ENCODE measurements at places on chromosomes 11 and 22.

- H3K27me3 ChIP-seq: peaks cover 9% of the 10 kb centered on the region
- no peaks in the 10 kb centered on the region for H3K36me3 ChIP-seq
- no peak overlapping the region for H3K27ac ChIP-seq
- no peak overlapping the region for H3K4me3 ChIP-seq
- DNase-seq: no peak
These were observed 9.2 kb upstream of the CHST1 start for GRCh38 chr11:45674481-45675190.

DNA sequence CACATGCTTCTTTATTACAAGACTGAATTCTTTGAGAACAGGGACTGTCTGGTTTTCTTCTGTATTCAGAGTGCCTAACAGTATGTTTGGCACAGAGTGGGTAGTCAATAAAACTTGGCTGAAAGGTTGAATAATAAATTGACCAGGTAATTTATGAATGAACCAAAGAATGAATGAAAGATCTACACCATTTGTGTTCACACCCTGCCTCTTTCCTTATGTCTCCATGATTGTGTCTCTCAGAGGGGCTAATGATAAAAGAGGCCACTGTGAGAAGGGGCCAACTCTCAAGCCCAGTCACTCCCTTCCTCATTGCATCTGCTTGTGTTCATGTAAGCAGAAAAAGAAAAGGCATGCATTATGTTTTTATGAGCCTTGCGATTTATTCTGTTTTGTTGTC is 569.7 kb upstream of the TENM4 start:
- H3K4me1 ChIP-seq: no peaks in the 10 kb centered on the region
- H3K27ac ChIP-seq: no peak overlapping the region
- H3K27me3 ChIP-seq: no peaks in the 10 kb centered on the region
- no peak for DNase-seq
- no peak overlapping the region for H3K4me3 ChIP-seq

DNA sequence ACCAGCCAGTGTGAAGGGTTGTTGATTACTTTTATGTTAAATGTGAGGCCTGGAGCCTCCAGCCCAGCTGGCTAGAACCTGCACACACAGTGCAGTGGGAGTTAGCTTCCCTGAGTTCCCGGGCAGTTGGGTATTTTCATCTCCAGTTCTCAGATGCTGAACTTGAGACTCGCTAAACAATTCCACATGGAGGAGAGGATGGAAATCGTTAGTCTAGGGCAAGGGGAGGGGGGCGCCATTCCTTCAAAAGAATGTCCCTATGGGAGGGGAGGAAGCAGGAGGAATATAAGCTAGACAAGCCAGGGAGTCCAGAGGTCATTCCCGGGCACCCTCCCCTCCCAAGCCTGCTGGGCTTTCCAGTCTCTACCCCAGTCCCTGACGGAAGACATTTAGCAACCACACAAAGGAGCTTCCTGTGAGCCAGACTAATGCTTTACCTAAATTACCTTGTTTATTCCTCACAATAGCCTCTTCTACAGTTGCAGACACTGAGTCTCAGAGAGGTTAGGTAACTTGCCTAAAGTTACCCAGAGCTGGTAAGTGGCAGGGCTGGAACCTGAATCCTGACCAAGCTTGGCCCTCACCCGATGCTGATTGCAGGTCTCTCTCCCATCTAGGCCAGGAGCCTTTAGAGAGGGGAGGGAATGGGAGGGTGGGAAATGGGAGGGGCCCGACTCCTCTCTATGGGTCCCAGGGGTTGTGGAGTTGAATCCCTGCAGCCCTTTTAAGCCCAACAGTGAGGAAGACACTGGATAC is 1.9 kb upstream of the TSKU start:
- peaks cover 47% of the 10 kb centered on the region for H3K4me1 ChIP-seq
- H3K36me3 ChIP-seq: peaks cover 5% of the 10 kb centered on the region
- DNase-seq: no peak

DNA sequence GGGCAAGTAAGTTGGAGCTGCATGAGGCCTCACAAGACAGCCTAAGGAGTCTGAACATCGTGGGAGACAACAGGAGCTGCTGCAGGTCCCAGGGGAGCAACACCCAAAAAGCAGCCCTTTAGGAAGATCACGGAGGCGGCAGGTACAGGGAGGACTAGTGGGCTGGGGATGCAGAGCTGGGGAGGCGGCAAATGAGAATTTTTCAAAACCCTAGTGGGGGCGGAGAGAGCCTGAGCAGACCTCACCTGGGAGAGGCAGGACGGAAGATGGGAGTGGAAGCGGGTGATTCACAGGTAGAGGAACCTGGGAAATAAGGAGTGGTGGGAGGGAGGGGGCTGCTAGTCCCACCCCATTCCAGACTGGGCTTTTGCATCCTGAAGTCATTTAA is 42.1 kb downstream of the DKK3 start:
- H3K4me1 ChIP-seq: peaks cover 19% of the 10 kb centered on the region
- no peak overlapping the region for H3K4me3 ChIP-seq
- peaks cover 12% of the 10 kb centered on the region for H3K36me3 ChIP-seq
- DNase-seq: peak; percentile 58
- no peaks in the 10 kb centered on the region for H3K27me3 ChIP-seq
